ENCODE measurements at places on chromosomes 16 and 17.

- DNase-seq, result no peak
Measured at GRCh38 chr16:11627822-11628457, 40.3 kb upstream of the SNN start.

- no peak for DNase-seq
Measured at GRCh38 chr16:3049921-3050481, 3.6 kb downstream of the MMP25 start.

DNA sequence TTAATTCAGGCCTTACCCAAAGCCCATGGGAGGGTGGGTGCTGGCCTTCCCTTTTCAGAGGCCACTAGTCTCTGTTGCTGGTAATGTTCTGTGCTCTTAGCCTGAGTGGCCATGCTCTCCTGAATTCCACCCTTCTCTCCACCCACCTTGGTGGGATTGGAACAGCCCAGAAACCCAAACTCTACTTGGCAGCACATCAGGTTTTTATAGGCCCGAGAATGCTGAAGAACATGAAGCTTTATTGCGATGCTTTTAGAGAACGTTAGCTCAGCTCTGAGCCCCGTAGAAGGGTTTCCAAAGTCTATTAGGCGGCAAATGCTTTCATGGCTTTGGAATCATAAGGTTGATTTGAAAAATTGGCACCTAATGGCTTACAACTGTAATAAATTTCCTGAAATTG, 209.3 kb downstream of the MSI2 start:
- DNase-seq, result no peak

DNA sequence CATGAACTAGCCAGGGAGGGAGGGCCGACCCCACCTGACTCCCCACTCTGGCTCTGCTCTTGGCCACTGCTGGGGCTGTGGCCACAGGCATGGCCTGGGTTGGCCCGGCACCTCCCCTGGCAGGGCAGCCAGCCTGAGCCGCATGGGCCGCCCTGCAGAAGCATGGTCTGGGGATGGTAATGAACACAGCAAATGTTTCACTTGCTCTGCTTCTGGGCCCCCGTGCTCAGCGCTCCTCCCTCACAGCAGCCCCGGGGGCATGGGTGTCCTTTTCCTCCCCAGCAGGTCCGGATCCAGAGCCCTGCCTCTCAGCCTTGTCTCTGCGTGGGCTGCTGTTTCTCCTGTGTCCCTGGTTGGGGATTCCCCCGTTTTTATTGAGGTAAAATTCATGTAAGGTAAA, 30.9 kb upstream of the KCNJ12 start:
- DNase-seq, result no peak

GRCh38 chr17:57708410-57708809, 36.7 kb downstream of the CCDC182 start:
- no peak for DNase-seq

DNA sequence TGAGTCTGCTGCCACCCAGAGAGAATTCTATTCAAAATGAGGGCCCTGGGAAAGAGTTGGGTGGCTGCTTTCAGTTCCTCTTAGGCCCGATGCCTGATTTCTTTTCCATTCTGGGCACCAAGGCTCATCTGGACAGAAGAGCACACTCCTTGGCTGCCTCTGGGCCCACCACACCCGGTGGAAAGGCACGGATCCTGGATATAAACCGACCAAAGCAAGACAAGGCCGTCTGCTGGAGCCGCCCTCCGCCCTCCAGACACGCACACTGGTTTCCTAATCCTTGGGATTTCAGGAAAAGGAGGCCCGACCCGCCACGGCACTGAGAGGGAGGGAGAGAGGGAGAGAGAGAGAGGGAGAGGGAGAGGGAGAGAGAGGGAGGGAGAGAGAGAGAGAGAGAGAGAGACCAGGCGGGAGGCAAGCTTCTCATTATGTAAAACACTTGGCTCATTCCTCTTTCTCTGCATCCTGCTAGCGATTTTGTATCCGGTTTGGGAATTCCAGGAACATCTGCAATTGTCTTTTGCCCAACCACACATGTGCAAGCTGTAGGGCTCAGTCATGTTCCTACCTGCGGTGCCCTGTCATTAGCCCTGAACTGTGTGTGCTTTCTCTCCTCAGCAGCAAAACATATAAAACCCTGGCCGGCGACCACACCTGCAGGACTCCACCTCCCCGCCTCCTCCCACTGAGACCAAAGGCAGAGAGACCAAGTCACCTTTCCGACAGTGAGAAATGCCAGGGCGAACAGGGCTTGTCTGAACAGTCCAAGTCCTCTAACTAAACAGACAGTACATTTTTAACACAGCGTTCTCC, 347.2 kb downstream of the SOX9 start:
- no peak for DNase-seq

GRCh38 chr17:34379868-34380267, 16.8 kb upstream of the CCL1 start:
- DNase-seq, result no peak

DNA sequence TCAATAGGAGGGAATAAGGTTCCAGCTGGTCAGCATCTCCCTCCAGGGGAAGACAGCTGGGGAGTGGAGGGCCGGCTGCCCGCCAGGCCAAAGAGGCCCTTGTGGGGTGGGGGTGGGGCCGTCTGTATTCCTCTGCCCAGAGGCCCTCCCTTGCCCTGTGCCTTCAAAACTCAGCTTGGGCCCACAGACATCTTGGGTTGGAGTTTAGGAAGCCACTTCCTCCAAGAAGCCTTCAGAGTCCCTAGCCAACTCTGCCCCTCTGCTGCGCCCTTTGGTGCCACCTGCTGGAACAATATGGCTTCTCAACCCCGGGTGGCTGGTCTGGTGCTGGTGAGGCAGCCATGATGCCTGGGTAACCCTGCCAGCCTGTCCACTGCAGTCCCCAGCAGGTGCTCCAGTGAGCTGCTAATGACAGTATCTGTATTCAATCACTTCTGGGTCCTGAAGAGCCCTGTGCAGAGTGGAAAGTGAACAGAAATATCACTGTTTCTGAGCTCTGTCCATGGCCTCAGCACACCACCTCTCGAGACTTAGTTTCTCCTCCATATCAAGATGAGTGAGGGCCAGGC, 16.7 kb downstream of the HSD11B2 start:
- DNase-seq, result peak; percentile 22

DNA sequence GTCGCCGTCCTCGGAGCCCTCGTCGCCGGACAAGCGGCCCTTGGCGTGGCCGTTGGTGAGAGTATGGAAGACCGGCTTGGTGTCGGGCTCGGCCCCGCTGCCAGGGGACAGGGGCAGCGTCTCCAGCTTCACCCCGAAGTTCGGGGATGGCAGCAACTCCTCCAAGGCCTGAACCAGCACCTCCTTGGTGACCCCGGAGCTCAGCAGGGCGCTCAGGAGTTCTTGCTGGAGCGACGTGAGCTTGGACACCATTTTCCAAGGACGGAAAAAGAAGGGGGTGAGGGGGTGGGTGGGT, 279 bp downstream of the HNF1B start:
- no peak for DNase-seq

- DNase-seq, result no peak
Measured at GRCh38 chr16:56852401-56852730, 12.6 kb upstream of the SLC12A3 start.
